Fibroblast of skin of right quadriceps (primary cell): ENCODE measurements at places on chromosomes 1 and 21.

- DNase-seq = peak; percentile 91
These were observed 25.0 kb downstream of the GIPC2 start for GRCh38 chr1:78070758-78071157.

GRCh38 chr1:21534146-21534545 lies 24.9 kb downstream of the ALPL start:
- DNase-seq = no peak

- no peak for DNase-seq
These were observed 53.0 kb upstream of the CPLANE2 start for GRCh38 chr1:16289959-16290358.

DNA sequence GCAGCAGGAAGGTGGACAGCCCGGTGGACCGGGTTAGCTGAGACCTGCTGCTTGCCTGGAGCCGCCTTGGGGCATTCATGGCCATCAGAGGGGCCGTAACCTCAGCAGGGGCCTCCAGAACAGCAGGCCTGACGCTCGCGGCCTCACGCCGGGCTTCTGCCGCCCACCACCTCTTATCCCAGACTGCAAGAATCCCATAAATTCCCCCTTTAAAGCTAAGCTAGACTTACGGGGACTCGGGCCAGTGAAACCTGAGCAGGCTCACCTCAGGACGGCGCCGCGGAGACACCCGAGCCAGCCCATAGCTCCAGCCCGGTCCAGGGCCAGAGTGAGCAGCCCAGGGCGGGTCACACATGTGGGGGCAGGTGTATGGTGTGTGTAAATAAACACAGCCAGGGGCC lies 132.3 kb downstream of the GLIS1 start:
- DNase-seq = no peak

DNA sequence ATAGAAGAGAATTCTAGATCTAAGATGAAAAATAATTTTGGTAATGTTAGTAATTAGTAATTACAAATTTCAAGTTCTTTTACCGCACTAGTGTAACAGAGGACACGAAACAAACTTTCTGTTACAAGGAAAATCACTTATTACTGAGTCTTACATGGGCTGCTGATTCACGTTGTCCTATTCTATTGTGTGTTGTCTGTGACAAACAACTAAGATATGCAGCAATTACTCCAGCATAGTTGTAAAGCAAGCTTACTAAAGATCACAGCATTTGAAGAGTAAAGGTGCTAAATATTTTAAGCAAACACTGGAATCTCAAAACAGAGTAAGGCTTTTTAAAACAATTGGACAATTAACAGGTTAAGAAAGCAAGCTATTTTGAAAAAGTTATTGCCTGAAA lies 502.3 kb downstream of the KCNT2 start:
- DNase-seq = no peak
